Left lung (tissue), 14 donors: ENCODE measurements at places on chromosomes 3 and 15. TPM values are rescaled to one million over a fixed set of nuclear protein-coding genes. Genes with fewer than 3 reads are reported as not detected.

Gene MAPKAPK3
- 98.6 TPM for total RNA-seq

GRCh38 chr15:60328852-60329443 is 68.8 kb downstream of the ANXA2 start:
- no peak for DNase-seq
- H3K4me3 ChIP-seq: no peak overlapping the region
- no peak overlapping the region for H3K27ac ChIP-seq
- no peaks in the 10 kb centered on the region for H3K36me3 ChIP-seq

- H3K4me1 ChIP-seq: no peaks in the 10 kb centered on the region
- no peaks in the 10 kb centered on the region for H3K27me3 ChIP-seq
- no peaks in the 10 kb centered on the region for H3K36me3 ChIP-seq
- no peak overlapping the region for H3K4me3 ChIP-seq
- H3K27ac ChIP-seq: no peak overlapping the region
These were observed 289.6 kb upstream of the C2CD4B start for GRCh38 chr15:62454567-62455172.

GRCh38 chr3:25513642-25514266 is 85.7 kb downstream of the RARB start:
- no peaks in the 10 kb centered on the region for H3K4me1 ChIP-seq
- no peak overlapping the region for H3K4me3 ChIP-seq
- DNase-seq: no peak
- H3K36me3 ChIP-seq: no peaks in the 10 kb centered on the region
- no peak overlapping the region for H3K27ac ChIP-seq
- H3K27me3 ChIP-seq: no peaks in the 10 kb centered on the region

GRCh38 chr3:61417352-61417751 is 144.0 kb upstream of the PTPRG start:
- no peak overlapping the region for H3K27ac ChIP-seq
- no peak for DNase-seq
- H3K4me1 ChIP-seq: no peaks in the 10 kb centered on the region
- H3K36me3 ChIP-seq: no peaks in the 10 kb centered on the region
- no peak overlapping the region for H3K4me3 ChIP-seq

DNA sequence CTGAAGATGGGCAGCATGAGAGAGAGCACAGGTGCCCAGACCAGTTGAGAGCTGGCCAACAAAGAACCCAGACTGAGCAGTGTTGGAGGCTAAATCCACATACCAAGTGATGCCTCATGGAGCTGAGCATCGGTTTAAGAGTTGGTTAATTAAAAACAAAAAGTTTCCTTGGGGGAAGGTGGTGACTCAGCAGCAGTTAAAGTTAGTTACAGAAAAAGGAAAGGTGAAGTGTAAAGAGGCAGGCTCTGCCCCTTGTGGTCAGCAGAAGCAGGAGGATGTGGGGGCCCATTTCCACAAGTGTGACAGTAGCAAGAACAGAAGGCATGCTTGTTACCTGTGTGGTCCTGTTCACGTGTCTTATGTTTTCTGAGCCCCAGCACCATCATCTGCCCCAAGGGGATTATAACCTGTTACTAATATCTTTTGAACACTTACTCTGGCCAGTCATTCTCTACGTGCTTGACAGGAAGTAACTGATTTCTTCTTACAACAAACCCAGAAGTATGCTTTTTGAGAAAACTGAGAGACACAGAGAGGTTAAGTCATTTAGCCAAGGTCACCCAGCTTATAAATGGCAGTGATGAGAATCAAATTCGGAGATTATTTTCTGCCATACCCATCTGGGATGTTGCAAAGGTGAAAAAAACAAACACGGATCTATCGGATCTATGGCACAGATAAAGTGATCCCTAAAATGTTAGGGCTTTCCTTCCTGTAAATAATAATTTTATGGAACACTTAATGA is 91.0 kb downstream of the EPHB1 start:
- no peak for DNase-seq
- H3K4me3 ChIP-seq: no peak overlapping the region
- H3K4me1 ChIP-seq: no peaks in the 10 kb centered on the region
- H3K27me3 ChIP-seq: no peaks in the 10 kb centered on the region
- H3K27ac ChIP-seq: no peak overlapping the region
- H3K36me3 ChIP-seq: no peaks in the 10 kb centered on the region

DNA sequence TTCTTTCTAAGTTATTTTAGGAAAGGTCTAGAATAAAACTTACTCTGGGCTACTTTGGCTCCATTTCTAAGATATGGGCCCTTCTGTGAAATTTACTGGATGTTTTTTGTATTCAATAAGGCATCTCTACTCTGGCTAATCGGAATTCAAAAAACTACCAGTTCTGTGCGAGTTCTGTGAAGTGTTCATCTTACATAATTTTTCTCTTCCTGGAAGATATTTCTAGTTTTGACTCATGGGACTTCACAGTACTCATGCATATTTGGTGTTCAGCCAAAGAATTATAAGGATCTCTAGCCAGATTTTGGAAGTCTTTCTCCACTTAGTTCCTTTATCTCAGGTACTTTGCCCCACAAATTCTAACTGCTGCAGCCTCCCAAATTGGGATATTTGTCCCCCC is 46.4 kb upstream of the MBNL1 start:
- H3K4me3 ChIP-seq: no peak overlapping the region
- DNase-seq: no peak
- peak overlapping the region; percentile 65 for H3K27ac ChIP-seq
- peaks cover 6% of the 10 kb centered on the region for H3K4me1 ChIP-seq
- H3K27me3 ChIP-seq: no peaks in the 10 kb centered on the region

GRCh38 chr3:25889525-25889917 is 99.6 kb downstream of the OXSM start:
- no peak for DNase-seq
- no peak overlapping the region for H3K4me3 ChIP-seq
- H3K36me3 ChIP-seq: no peaks in the 10 kb centered on the region

DNA sequence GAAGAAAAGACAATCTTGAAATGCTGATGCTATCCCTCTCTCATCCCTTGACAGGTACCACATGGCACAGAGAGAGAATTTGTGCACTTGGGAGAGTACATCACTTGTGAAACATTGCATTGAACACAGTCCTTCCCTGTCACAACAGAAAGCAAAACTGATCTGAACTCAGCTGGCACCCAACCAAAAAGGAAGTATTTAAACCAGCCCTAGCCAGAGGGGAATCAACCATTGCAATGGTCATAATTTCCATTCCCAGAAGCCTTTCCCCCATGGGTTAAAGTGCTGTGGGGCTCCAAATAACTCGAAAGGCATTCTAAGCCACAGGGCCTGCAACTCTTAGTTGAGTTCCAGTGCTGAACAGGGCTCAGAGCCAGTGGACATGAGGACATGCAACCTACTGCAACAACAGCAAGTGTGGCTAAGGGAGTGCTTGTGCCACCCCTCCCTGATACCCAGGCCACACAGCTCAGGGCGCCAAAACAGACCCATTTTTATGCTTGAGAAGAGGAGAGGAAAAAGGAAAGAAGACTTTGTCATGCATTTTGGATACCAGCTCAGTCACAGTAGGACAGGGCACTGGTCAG is 530.8 kb upstream of the BCHE start:
- no peaks in the 10 kb centered on the region for H3K27me3 ChIP-seq
- H3K36me3 ChIP-seq: no peaks in the 10 kb centered on the region

DNA sequence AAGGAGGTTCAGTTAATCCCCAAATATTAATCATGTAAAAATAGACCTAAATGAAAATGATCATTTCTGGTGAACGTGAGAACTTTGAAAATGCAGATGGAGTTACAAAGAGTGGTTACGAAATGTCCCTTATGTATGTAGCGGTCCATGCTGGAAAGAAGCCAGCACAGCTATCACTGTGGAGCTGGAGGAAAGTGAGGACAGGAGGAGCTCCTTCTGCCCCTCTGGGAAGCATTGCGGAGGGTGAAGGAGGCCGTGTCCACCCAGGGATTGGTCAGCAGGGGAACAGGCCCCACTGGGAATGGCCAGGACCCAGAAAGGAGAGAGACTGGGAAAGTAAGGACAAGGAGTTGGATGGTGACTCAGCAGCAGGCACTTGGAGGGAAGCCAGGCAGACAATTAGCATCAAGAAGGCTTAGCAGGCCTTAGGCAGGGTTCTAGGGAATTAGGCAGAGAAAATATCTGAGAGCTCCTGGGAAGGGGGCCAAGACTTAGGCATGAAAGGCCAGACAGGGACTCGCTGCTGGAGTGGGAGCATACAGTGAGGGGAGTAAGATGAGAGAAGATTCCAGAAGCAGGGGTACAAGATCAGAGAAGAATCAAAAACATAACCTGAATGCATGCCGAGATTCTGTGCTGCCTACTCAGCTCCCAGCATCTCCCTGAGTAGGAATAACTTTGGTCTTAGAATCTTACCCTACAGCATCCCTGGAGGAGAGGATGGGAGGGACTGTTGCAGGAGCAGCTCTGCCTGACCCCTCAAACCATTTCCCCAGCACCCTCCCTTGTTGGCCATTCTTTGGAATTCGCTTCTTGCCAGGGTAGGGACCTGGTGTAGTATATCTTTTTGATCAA is 171.0 kb upstream of the UMPS start:
- H3K27me3 ChIP-seq: no peaks in the 10 kb centered on the region
- peak; percentile 73 for DNase-seq

GRCh38 chr15:80194914-80195313 is 42.1 kb downstream of the FAH start:
- no peak overlapping the region for H3K27ac ChIP-seq
- no peak overlapping the region for H3K4me3 ChIP-seq
- no peaks in the 10 kb centered on the region for H3K4me1 ChIP-seq
- no peak for DNase-seq
- H3K27me3 ChIP-seq: no peaks in the 10 kb centered on the region
- no peaks in the 10 kb centered on the region for H3K36me3 ChIP-seq

GRCh38 chr3:62161371-62161770 is 212.0 kb downstream of the FEZF2 start:
- no peak for DNase-seq
- H3K27me3 ChIP-seq: no peaks in the 10 kb centered on the region
- H3K36me3 ChIP-seq: no peaks in the 10 kb centered on the region
- H3K4me1 ChIP-seq: peaks cover 7% of the 10 kb centered on the region
- H3K4me3 ChIP-seq: no peak overlapping the region
- H3K27ac ChIP-seq: no peak overlapping the region

GRCh38 chr3:127196466-127197299 is 3.8 kb downstream of the PRR23E start:
- peaks cover 22% of the 10 kb centered on the region for H3K27me3 ChIP-seq
- H3K4me1 ChIP-seq: no peaks in the 10 kb centered on the region
- DNase-seq: no peak
- H3K36me3 ChIP-seq: no peaks in the 10 kb centered on the region
- no peak overlapping the region for H3K27ac ChIP-seq
- no peak overlapping the region for H3K4me3 ChIP-seq

Gene RUVBL1
- total RNA-seq: 22.3 TPM

Gene CGGBP1
- total RNA-seq: 69.9 TPM

DNA sequence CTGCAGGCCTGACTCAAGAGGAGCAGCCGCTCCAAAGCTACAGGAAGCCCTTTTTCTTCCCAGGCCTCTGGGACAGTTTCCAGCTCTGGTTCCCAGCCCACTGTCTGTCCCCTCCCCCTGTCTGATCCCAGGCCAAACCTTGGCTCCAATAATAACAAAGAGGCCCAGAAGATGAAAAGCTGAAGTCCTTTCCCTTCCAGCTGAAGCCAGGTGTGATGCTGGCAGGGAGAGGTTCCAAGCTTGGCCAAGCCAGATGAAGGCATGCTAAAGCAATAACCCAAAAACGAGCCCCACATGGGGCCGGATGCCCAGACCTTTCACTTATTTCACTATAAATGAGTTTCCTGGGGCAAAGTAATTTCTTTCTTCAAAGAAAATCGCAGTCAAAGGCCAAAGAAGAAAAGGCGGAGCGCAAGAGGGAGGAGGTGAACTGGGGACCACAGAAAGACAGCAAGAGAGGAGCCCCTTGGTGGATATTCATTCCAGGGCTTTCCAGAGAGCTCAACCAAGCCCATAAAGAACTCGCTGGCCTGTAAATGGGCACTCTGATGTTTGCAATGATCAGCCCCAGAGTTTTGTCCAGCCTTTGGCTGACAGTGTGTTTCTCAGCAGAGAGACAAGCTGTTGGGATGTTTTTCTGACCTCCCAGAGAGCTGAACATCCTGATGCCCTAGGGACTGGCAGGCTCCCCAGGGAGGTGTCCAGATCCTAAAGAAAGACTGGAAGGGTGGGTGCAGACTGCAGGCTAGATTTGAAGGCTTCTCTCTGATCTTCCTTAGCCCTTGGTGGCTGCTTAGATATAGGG is 157.6 kb downstream of the UACA start:
- peak overlapping the region; percentile 13 for H3K27ac ChIP-seq
- no peaks in the 10 kb centered on the region for H3K36me3 ChIP-seq
- DNase-seq: peak; percentile 94
- H3K27me3 ChIP-seq: no peaks in the 10 kb centered on the region
- no peak overlapping the region for H3K4me3 ChIP-seq

- H3K27me3 ChIP-seq: no peaks in the 10 kb centered on the region
- H3K27ac ChIP-seq: no peak overlapping the region
- H3K4me3 ChIP-seq: no peak overlapping the region
These were observed 691.1 kb upstream of the NAALADL2 start for GRCh38 chr3:174168026-174168425.

- H3K27me3 ChIP-seq: peaks cover 7% of the 10 kb centered on the region
- H3K36me3 ChIP-seq: no peaks in the 10 kb centered on the region
- no peak overlapping the region for H3K4me3 ChIP-seq
- no peak for DNase-seq
- no peaks in the 10 kb centered on the region for H3K4me1 ChIP-seq
These were observed 54.9 kb downstream of the OCA2 start for GRCh38 chr15:28044121-28044672.

DNA sequence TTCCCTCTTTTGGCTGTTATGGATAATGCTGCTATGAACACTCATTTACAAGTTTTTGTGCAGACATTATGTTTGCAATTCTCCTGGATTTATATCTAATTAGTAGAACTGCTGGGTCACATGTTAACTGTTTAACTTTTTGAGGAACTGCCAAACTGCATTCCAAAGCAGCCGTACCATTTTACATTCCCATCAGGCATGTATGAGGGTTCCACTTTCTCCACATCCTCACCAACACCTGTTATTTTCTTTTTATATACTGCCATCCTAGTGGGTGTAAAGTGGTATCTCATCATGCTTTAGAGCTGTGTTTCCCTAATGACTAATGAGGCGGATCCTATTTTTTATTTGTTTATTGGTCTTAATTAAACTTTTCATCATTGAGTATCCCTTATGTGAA is 9.2 kb downstream of the KPNA4 start:
- DNase-seq: no peak
- no peak overlapping the region for H3K27ac ChIP-seq
- H3K4me1 ChIP-seq: peaks cover 7% of the 10 kb centered on the region

GRCh38 chr15:67083135-67083762 is 17.8 kb downstream of the SMAD3 start:
- H3K36me3 ChIP-seq: no peaks in the 10 kb centered on the region
- no peak for DNase-seq
- no peaks in the 10 kb centered on the region for H3K27me3 ChIP-seq
- H3K4me3 ChIP-seq: no peak overlapping the region
- no peak overlapping the region for H3K27ac ChIP-seq

Gene WNT5A
- 16.8 TPM for total RNA-seq

Gene CHRFAM7A
- 8.1 TPM for total RNA-seq

Gene CFAP20DC
- total RNA-seq: 1.4 TPM

Gene ADCY5
- total RNA-seq: 3.4 TPM

Gene PIERCE2
- 3.4 TPM for total RNA-seq
